ENCODE measurements at places on chromosomes 6 and 20.

DNA sequence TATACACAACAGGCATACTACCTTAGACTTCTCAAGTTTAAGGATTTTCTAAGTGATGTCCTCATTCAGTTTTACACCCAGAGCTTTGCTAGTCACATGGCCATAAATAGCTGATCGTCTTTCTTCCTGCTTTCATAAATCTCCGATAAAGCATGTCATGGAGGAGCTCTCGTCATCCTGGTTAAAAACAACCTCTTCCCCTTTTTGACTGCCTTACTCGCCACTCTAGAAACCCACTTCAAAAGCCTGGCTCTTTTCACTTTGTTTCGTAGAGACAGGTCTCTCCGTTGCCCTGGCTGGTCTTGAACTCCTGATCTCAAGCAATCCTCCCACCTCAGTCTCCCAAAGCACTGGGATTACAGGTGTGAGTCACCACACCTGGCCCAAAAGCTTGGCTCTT is 67.0 kb upstream of the SMIM29 start:
- no peak for DNase-seq

GRCh38 chr6:134223796-134224420 is 94.0 kb downstream of the SGK1 start:
- no peak for DNase-seq

GRCh38 chr6:124676033-124676432 is 286.2 kb upstream of the RNF217 start:
- no peak for DNase-seq

DNA sequence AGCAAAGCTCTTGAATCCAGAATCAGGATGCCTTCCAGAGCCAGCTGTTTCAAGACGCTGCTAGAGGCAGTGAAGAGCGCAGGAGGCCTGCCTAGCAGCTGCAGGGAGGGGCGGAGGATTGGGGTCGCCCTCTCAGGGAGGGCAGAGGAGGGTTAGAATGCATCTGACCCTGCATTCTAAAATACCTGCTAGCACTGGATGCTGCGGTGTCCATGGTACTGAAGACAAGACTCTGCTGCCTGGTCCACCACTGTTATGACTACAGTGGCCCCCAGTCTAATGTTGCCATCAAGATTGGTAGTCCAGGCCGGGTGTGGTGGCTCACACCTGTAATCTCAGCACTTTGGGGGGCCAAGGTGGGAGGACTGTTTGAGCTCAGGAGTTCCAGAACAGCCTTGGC is 193.7 kb upstream of the PROKR2 start:
- no peak for DNase-seq

DNA sequence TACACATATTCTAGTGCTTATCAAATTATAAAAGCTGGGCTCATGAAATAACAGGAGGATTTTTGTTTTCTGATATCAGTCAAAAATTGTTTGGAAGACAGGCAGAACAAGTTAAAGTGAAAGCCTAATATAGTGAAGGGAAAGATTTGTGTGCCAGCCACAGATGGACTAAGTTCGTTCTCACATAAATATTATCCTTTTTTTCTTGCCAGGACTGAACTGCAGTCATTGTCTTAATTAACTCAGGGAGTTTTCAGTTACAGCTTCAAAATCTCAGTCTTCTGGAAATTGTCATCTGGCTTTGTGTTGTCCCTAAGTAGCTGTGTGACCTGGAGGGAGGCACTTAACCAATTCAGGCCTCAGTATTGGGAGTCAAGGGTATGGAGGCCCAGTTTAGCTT is 40.7 kb downstream of the PLCB4 start:
- no peak for DNase-seq

DNA sequence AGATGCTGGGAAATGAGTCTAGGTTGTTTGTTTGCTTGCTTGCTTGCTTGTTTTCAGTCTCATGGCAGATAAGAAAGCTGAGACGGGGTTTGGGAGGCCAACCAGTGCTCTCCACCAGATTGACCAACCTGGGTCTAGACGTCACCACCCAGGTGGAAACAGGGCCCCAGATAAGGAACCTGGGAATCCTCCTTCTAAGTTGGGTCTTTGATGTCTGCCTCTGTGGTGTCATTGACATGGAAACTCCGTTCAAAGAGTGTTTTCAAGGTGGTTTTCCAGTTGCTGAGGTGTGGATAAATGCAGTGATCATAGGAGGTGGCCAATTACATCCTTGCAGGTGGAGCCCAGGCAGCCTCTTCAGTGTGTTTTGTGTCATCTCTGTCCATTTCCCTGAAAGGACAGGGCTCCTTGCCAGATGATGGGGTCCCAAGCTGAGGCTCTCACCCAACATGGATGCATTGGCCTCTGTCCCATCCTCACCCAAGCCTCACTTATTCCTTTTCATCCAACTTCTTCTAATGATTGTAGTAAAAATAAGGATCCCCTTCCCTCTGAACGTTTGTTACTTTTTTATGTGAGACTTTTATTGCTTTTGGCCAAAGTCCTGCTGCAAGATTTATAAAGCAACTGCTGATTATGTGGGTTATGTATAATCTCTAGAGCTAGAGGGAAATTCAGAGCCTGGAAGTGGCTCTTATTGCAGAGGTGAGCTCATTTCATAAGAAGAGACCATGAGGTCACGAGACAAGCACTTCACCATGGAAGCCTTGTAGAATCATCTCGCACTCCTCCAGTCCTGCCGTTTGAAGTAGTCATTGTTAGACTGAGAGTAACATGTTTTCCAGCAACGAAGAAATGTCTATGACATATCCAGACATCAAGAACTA is 32.0 kb upstream of the SYNDIG1 start:
- DNase-seq = no peak

DNA sequence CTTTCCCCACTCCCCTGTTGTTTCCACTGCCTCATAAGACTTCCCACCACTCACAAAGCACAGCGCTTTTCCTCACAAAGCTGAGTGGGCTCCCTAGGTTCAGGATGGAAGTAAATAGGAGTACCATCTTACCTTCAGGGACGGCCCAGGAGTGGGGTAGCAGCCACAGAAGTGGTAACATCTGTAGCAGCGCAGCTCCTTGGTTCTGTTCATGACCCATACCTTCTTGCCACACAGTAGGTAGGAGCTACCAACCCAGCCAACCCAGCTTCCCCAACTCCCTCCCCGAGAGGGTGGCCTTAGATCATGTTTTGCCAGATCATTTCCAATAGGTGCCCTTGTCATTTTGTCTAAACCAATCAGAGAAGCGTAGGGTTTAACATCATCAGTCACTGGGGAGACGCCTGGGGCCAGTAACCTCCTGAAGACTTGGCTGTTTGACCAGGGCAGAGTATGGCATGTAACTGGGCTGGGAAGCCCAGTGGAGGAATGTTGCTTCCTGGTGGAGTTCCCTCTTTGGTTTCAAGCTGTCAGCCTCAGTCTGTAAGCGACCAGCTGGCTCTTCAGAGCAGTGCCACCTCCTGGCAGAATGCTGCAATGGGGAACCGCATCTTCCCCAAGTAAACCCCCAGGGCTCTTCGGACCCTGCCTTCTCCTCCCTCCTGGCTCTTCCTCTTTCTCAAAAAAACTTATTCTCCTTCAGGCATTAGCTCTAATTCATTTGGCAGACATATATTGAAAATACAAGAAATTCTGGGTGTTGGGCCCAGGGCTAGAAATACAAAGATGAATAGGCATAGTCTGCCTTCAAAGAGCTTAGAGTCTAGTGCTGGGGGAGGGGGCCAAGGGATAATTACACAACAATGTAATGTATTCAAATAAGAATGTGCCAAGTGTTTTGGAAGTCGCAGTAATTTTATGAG is at the start of gene HLA-DMA:
HLA-DMA (minus strand) TSS at position 281 of the 923 bp plus-strand sequence; CDS start at position 220, 61 bp downstream.
- DNase-seq = no peak

GRCh38 chr6:145844933-145845540 is 30.4 kb upstream of the FBXO30 start:
- no peak for DNase-seq

DNA sequence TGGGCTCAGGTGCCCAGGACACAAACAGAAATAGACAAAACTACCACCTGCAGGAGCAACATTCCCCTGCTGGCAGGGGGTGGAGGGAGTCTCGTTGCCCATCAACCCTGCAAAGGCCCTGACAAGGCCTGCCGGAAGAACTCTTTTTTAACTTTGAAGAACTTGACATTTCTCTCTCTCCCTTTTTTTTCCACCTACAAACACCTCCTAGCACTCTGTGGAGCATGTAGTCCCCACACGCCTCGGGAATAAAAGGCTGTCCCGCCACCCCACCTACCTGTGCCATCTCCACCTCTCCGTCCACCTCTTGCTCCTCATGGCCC is 54.8 kb downstream of the GNAS-AS1 start:
- DNase-seq = no peak

DNA sequence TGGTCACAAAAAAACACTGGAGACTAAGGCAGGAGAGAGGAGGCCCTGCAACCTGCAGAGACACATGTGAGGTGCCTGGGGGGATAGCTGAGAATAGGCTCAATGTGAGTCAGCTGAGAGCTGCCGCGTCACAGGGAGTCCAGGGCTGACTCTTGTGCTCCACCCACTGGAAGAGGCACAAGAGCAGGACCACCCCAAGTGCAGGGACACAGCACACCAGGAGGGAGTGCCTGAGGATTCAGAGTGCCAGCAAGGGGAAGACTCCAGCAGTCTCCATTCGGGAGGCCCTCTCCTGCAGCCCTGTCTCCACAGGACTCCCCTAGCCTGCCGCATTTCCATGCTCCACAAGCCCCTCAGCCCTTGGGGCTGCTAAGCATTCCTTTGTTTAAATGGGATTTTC is 105.5 kb downstream of the HUS1B start:
- DNase-seq = no peak

DNA sequence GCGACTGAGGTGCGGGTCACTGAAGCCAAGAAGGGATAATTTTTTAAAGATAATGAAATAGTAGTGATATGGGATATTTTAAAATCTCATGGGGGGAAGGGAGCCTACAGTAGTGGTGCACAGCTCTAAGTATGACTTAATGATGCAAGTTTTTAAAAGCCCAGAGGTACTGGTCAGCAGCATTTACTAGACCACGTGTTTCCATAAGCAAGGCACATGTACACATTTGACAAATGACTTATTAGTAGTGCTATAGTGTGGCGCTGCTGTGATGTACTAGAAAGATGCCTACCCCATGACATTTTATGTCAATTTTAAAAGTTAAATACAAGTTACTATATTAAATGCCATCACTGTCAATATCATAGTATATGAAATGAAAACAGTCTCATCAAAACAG is 7.5 kb upstream of the LINC00237 start:
- no peak for DNase-seq

DNA sequence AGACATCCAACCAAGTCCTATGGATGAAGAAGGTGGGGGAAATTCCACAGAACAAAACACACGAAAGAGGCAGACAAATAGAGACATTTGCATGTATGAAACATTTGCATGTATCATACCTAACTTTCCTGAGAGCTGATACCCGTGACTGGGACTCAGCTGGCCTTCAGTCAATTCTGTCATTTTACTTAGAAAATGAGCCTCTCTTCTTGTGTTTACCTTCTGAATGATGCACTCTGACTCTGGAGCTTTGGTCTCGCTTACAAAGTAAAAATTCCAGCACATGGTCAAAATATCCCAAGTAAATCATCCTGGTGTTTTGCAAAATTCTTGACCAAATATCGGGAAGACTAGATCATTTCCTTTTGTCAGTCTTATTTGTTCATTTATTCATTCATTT is 46.9 kb downstream of the MMUT start:
- DNase-seq = no peak

GRCh38 chr6:144654506-144654905 is 369.4 kb downstream of the UTRN start:
- DNase-seq = no peak

GRCh38 chr6:85792254-85792653 is 149.6 kb upstream of the SYNCRIP start:
- DNase-seq = no peak

DNA sequence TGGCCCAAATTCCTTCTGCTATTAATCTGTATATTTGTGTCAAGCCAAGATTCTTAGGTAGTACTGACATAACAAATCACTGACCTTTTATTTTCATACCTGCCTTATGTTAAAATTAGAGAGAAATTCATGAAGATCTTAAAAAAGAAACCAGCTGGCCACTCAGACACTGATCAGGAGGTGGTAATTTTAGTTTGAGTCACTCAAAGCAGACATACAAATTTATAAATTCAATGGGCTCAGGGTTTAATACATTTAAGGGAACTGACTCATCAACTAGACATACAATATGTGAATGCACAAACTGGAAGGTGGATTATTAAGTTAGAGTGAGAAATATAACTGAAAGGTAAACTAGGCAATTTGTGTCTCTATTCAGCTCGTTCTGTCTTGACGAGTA is 711.9 kb upstream of the EYS start:
- DNase-seq = no peak

DNA sequence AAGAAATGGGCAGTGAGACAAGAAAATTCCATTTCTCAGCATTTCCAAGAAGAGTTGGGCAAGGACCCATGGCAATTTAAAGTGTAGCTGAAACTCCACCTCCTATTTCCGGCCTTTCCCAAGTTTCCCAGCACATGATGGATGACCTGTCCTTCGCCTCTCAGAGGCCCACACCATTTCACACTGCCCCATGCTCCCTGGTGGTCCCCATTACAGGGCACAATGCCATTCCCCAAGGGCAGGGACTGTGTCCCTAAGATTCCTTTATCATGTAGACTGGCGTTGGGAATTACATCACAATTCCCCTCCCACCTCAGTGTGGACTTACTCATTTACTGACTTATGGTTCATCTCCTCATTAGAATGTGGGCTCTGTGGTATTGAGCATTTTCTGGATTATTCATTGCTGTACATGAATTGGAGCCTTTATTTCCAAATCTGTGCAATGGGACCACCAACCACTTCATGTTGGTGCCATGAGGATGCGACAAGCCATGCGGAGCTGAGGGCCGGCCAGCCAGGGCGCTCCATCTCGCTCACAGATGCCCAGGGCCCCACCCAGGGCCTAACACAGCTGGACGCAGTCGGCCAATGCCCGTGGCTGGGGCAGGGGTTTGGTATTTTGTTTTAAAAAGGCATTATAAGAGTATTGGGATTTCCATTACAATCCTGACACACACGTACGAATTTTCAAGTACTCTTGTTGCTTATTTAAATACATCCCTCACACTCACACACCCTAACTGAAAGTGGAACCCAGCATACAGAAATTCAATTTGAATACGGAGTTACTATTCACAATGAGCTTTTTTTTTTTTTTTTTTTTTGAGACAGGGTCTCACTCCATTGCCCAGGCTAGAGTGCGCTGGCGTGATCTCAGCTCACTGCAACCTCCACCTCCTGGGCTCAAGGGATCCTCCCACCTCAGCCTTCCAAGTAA is 5.4 kb downstream of the ACSS1 start:
- no peak for DNase-seq

GRCh38 chr6:37906121-37906520 is 86.6 kb downstream of the ZFAND3 start:
- no peak for DNase-seq

DNA sequence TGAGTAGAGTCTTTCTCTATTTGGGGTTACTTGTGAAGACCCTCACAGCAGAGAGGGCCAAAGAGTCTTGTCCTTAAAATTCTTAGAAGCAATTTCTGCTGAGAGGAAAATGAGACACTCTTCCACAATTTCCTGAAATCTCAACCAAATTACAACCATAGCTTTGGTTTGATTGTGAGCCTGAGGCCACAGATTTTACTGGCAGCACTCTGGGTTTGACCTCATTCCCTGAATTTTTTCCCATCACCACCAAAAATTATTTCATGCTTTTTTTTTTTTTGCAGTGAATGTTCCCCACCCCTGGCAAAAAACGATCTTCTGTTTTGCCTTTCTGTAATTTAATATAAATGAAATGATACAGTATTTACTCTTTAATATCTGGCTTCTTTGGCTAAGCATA is 125.5 kb downstream of the THEMIS start:
- no peak for DNase-seq

GRCh38 chr6:158863646-158864045 is 44.5 kb upstream of the EZR start:
- DNase-seq = no peak

- DNase-seq = no peak
Measured at GRCh38 chr6:13874191-13874549, 50.6 kb upstream of the RNF182 start.

Measured in activated CD8-positive, alpha-beta memory T cell treated with anti-CD3 and anti-CD28 coated beads for 4 hours (primary cell).